ENCODE measurements at places on chromosomes 1 and 21. TPM values are rescaled to one million over a fixed set of nuclear protein-coding genes. Genes with fewer than 3 reads are reported as not detected.

Gene S100A16
- total RNA-seq, result not detected

Gene DISP3
- total RNA-seq, result 0.92 TPM

Gene NPR1
- not detected for total RNA-seq

GRCh38 chr1:247294282-247294681, 37.4 kb downstream of the ZNF496 start:
- no peak for DNase-seq

DNA sequence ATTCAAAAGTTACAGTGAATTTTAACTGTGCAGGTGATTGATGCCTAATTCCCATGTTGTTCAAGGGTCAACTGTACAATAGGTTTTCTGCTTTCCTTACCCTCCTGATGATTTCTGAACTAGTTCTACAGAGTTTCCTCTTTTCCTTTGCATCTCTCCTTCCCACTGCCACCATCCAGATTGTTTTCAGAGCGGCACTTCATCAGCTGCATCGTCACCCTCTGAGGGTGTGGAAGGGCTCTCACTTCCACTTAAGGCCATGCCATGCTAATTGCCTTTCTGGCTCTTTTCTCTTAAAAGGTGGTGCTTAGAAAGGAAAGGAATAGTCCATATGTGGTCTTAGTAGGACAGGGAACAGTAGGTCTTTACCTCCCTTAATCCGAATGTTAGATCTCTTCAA, 39.1 kb downstream of the DISC1 start:
- no peak for DNase-seq

DNA sequence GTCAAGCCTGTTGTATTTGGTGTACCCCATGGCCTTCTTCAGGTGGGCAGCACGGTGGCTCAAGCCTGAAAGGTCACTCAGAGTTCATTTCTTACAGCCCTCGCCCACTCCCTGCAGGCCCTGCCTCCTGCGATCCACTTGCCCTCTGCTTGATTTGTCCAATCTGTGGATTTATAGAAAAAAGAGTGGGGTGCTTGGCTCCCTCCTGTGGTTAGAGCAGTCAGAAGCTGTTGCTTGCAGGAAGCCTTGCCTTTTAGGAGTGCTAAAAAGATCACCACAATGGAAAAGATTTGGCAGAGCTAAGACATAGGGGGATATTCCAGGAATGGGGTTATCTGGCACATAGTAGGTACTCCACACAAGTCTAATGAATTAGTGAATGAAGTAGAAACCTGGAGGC, 108.0 kb upstream of the TRABD2B start:
- DNase-seq, result no peak

GRCh38 chr1:157011845-157012244, 33.7 kb downstream of the ARHGEF11 start:
- no peak for DNase-seq

- no peak for DNase-seq
Observed at GRCh38 chr21:29261555-29262540, 36.9 kb upstream of the BACH1 start.

- no peak for DNase-seq
Observed at GRCh38 chr1:205162301-205162700, 40.5 kb upstream of the RBBP5 start.

- DNase-seq, result no peak
Observed at GRCh38 chr21:33394260-33394659, 9.0 kb upstream of the IFNGR2 start.

- DNase-seq, result no peak
Observed at GRCh38 chr1:220093361-220094015, 444 bp upstream of the IARS2 start.

GRCh38 chr1:239884796-239885195, 206.9 kb upstream of the FMN2 start:
- DNase-seq, result no peak

GRCh38 chr1:117342397-117342796, 24.9 kb upstream of the MAN1A2 start:
- no peak for DNase-seq

DNA sequence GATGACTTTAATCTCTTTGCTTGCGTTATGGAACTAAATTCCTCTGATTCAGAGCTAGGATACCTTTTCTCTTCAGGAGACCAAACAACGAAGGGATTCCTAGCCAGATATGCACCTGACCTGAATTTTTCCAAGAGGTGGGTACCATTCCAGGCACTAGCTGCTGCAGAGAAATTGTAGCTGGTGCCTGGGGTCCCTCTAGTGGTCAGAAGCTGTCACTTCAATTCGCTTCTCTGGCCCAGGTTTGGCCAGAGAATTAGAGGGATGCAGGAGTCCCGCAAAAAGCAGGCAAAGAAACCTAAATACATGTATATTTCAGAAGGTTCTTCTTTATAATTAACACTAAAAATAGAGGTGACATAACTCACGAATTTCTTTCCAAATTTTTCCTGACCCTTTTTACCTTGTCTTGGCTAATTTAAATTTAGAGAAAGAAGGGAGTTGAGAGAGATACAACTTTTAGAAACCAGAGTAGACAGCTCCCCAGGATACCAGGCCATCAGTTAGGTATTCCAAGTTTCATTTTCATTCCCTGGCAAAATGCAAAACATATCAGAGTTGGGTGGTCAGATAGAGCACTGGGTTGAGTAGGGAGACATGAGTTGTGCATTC, 9.6 kb downstream of the ACKR1 start:
- peak; percentile 37 for DNase-seq

Measured in activated CD4-positive, alpha-beta T cell treated with anti-CD3 and anti-CD28 coated beads, Interleukin-2, amount 10 ng/mL, durations not matched to agents 7 days and 5 days (primary cell).